ENCODE measurements at places on chromosomes 11 and 22.

DNA sequence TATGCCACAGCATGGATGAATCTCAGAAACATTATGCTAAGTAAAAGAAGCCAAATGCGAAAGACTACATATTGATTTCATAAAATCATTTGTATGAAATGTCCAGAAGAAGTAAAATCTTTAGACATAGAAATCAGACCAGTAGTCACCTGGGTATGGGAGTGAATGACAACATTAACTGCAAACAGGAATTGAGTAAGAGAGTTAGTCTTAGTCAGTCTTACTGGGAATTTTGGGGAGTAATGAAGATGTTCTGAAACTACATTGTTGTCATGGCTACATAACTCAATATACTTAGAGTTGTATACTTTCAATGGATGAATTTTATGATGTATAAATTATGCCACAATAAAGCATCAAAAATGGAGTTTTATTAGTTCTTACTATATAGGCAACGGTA, 107.8 kb upstream of the CHORDC1 start:
- DNase-seq: no peak

DNA sequence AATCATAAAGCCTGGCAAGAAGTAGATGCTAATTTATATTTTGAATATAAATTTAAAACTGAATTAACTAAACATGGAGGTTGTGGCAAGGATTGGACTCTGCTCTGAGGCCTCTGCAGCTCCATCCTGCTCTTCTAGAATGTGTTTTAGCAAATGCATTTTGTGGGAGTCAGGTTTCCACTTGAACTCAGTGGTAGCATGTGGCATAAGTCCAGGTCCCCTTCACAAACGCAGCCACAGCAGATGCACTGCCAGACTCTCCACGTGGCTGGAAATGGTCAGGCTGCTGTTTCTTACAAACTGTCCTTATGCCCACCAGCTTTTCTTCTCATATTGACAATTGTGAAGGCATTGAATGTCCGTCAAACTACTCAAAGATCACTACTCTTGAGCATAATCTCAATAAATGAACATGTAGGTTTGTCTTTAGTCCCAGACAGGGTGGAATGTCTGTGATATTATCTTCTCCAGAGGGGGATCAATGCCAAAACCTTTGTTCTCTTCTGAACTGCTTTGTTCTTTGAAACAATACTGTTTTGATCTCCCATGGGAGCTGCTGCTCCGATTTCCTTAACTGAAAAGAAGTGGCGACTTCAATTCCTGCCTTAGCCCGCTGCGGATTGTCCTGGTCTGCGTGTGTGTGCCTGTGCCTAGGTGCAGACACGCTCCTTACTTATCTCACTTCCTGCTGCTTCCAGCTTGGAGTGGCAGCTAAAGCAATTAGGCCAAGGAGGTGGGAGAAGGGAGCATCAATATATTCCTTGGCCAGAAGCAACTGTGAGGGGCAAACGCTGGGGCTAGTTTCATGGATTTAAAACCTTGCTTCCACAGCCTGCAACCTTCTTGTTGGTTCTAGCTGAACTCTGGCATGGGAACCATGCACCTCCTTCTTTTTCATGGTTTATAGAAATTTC, 24.2 kb downstream of the EIF4G2 start:
- no peak for DNase-seq

DNA sequence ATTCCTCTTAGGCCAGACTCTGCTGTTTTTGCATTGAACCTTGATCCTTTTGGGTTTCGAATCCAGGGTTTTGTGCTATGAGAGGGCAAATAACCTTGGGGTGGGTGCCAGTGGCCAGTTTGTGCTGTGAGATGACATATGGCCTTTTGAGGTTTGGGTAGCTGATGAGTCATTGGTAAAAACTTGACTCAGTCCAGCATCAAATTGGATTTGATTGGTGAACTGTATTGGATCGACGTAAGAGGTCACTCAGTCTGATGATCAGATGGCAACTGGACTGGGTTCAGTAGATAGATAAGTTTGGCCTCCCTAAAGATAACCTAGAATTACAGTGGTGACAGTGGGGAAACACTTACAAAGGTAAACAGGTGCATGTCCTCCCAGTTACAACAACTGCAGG, 41.0 kb upstream of the XKR3 start:
- DNase-seq: no peak

DNA sequence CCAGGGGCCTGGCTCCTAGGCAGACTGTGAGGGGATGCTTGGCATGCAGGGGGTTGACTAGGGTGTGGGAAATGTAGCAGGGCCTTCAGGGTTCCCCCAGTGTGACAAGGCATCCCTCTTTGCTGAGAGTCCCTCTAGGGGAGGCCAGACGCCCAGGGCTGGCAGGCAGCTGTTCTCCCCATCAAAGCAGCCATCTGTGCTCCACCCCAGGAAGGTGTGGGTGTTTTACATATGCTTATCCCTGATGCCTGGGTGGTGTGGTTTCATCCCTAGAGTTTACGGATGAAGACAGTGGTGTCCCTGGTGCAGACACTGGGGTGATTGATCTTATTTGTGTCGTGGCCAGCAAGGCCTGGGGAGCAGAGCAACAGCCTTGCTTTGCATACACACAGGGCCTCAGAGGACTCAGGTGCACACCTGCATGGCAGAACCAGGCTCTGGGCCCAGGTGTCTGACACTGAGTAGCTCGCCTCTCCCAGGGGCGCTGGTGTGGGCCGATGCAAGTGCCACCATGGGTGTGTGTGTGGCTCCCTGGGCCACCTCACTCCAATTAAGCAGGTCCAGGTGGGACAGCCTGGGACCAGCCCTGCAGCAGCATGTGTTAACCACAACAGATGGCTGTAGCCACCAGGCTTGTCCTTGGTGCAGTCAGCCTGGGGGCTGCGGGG, 74.2 kb downstream of the MED15 start:
- DNase-seq: no peak

- DNase-seq: no peak
These were observed 14.6 kb upstream of the PHLDB1 start for GRCh38 chr11:118592616-118593367.

DNA sequence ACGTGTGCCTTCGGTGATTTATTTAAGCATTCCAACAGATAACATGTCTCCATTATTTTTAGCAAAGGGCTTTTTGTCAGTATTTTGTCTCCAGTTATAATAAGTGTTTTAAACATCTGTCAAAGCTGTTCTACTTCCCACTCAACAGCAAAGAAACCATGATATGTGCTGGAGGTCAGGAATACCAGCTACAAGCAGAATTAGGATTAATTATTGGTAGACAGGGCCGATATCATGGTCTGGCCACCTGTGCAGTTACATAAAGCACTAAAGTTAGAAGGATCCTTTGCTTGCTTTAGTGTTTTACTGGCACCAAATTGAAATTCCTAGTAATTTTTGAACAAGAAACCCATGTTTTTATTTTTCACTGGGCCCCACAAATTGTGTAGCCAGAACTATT, 591.3 kb upstream of the ARHGAP42 start:
- no peak for DNase-seq

DNA sequence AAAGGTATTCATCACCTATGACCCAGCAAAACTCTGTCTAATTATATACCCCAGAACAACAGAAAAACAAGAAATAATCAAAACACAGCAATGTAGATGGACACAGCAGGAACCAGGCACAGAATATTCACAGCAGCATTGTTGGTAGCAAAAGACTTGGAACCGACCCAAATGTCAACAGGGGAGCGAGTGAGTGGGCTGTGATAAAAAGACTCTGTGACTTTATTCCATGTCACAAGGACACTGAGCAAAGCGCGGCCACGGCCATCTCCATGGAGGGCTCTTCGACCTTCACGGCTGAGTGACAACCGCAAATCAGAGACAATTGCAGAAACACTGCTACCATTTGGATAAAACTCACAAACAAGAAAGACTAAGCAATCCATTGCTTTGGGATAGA, 1373.1 kb downstream of the TBC1D22A start:
- no peak for DNase-seq

DNA sequence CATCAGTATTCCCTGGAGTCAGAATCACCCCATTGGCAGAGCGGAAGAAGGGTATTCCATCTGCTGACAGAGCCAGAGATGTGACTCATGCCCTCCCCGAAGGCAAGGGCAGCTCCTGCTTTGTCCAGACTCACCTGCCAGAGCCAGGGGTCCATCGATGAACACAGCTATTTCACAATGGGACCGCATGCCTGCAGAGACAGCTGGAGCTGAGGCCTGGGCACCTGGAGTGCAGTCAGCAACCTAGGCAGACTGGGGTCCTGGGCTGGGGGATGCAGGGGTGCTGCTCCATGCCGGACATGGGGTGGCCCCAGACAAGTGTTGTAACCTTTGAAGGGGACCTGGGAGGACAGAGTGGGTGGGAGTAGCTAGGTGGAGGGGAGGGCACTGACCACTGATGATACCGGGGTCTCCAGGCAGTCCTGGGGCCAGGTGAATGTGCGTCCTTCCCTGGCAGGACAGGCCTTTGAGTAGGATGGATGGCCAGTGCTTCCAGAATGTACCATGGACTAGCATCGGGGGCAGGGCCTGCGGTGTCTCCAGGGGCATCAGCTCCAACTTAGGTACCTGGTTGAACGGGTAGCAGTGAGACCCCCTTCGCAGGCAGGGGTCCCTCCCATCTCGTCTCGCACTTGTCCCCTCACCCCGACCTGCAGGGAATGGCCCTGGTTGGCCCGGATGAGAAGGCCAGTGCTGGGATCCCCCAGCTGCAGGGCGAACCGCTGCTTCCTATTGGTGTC, 1.7 kb downstream of the TRPT1 start:
- peak; percentile 25 for DNase-seq

GRCh38 chr11:130825561-130825960, 90.7 kb downstream of the SNX19 start:
- DNase-seq: no peak

GRCh38 chr11:48007677-48008076, 27.3 kb downstream of the PTPRJ start:
- peak; percentile 44 for DNase-seq

DNA sequence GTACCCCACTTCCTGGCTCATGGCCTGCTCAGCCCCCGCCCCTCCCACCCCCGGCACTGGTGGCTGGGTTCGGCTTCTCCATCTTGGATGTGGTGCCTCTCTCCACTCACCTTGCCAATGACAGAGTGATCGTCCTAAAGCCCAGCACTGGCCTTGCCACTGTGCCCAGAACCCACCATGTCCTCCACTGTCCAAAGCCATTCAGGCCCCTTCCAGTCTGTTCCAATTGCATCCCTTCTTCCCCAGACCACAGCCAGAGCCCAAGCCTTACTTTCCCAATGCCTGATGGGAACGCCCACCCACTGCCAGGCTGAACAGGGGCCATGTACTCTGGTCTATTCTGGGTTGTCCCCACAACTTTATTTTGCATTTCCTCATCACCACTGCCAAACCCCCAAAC, 625.8 kb upstream of the B3GAT1 start:
- no peak for DNase-seq

DNA sequence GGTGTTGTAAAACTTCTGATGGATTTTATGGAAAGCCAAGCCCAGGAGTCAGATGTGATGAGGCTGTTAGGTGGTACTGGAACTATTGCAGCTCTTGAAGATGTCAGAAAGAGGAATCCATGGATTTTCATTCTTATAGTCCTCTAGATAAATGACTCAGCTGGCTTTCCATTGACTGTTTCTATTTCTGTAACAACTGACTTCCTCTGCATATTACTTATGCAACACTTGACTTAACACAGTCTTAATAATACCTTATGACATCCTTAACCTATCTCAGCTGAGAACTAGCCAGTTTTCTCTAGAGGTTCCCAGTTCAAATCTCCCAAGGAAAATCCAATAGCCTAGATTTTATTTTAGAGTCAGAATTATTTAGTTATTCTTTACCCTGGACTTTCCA, 263.8 kb downstream of the LUZP2 start:
- DNase-seq: peak; percentile 55

DNA sequence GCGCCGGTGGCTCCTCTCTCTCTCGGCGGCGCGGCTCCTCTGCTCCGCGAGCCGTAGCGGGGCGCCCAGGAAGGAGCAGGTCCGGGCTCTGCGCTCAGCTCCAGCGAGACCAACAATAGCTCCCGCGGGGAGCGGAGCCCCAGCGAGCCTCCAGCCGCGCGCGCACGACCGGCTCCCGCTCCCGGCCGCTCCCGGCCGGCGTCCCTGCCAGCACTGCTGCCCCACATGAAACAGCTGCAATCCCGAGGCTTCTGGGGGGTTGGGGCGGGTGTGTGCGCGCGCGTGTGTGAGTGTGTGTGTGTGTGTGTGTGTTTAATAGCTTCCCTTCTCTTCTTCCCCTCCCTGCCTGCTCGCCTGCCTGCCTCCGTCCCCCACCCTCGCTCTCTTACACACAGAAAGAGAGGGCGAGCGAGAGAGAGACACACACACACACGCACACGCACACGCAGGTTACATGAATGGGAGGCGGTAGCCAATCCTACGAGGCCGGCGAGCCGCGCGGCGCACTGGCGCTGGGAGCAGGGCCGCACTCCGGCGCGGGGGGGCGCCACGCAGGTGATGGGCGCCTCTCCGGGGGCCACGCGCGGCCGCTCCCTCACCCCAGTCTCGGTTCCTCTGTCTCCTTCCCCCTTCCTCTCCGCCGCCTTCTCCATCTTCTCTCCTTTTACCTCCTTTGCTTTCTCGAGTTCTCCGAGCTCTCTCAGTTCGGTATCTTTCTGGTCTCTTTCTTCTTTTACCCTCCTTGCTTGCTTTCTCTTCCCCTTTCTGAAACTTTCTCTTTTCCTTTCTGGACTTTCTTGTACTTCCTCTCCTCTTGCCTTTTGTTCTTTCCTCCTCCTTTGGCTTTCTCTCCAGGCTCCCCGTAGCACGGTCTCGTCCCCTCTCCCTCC, at the start of gene TENM4:
TSS of gene TENM4 (minus strand) at position 460 of the 890 bp plus-strand sequence. CDS start 371,086 bp downstream, outside the sequence.
- DNase-seq: peak; percentile 78

DNA sequence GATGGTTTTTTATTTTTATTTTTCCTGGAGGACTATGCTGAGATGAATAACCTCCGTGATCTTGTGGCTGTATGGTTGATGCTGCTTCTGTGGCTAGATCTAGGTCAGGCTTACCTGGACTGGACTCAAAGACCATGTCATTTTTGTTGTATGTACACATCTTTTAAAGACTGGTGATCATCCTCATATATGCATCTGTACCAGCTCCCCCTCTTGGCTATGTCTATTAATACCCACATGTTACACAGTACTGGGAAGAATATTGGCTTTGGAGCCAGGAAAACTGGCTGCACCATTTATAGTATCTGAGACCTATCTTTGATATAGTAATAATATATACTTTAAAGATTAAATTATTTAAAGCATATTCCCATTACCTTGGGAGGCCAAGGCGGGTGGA, 18.4 kb upstream of the PITPNB start:
- DNase-seq: no peak

- DNase-seq: peak; percentile 88
These were observed 883 bp downstream of the HIPK3 start for GRCh38 chr11:33257897-33258630.

- DNase-seq: no peak
These were observed 8.3 kb downstream of the CD81 start for GRCh38 chr11:2385156-2386151.

DNA sequence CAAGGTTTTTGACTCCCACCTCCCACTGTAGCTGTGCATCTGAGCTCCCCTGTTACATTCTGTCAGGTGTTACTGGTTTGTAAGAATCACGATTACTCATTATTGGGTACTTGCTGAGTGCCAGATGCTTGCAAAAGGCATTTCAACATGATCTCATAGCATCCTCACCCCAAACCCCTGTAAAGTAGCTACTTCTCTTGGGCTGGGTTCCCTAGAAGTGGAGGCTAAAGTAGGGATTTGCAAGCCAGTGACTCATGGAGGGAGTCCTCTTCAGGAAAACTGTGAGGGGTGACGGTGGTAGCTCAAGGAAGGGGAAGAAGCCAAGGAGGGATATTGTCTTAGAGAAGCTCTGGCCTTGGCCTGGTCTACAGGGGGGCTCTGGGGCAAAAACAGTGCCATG, 78.6 kb downstream of the TIMP3 start:
- DNase-seq: peak; percentile 13

- DNase-seq: no peak
These were observed 12.3 kb upstream of the ARL14EP start for GRCh38 chr11:30310623-30311022.

GRCh38 chr11:133533205-133533604, 904 bp upstream of the OPCML start:
- no peak for DNase-seq
